Stimulated activated CD4-positive, alpha-beta T cell treated with anti-CD3 and anti-CD28 coated beads, Interleukin-4, amount 100 ng/mL, for 4 hours (primary cell): ENCODE measurements at places on chromosomes 11 and 22.

GRCh38 chr11:111107501-111107900 is 138.0 kb upstream of the POU2AF2 start:
- no peak for DNase-seq

GRCh38 chr11:75389925-75390324 is 9.4 kb upstream of the RPS3 start:
- DNase-seq = no peak

GRCh38 chr22:41481131-41481830 is 12.4 kb downstream of the ACO2 start:
- DNase-seq = no peak

- no peak for DNase-seq
These were observed 1.0 kb downstream of the LYVE1 start for GRCh38 chr11:10567446-10567845.

- DNase-seq = no peak
These were observed 116.4 kb downstream of the APOL5 start for GRCh38 chr22:35834061-35834460.

DNA sequence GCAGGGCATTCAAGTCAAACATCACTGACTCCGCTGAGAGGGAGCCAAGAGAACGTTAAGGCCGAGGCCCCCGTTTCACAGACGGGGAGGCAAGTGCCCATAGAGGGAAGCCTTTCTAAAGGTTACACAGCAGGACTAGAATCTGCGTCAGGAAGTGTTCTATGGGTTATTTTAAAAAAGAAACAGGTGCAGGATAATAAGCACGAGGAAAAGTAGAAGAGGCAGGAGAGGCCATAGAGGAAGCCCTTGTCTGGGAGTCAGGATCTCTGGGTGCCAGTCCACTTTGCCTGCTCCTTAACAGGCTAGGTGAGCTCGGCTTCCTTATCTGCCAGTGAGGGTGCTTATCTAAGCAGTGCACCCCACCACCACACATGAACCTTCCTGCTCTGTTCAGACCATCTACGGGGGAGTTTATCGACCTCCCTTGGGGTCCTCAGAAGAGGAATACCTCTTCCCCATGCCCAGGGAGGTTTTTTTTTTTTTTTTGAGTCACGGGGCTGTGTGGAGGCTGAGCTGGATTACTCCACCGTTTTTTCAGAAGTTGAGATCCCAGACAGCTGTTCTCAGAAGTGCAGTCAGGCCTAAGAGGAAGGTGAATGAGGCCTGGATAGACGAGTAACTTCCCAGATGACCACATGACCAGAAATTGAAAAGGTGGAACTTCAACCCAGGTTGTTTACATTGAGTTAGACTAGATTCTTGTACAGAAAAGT is 1.2 kb upstream of the FCHSD2 start:
- DNase-seq = no peak

- no peak for DNase-seq
These were observed 45.6 kb downstream of the TRMU start for GRCh38 chr22:46381142-46381541.

- no peak for DNase-seq
These were observed 557.9 kb upstream of the ANO5 start for GRCh38 chr11:21634956-21635355.

DNA sequence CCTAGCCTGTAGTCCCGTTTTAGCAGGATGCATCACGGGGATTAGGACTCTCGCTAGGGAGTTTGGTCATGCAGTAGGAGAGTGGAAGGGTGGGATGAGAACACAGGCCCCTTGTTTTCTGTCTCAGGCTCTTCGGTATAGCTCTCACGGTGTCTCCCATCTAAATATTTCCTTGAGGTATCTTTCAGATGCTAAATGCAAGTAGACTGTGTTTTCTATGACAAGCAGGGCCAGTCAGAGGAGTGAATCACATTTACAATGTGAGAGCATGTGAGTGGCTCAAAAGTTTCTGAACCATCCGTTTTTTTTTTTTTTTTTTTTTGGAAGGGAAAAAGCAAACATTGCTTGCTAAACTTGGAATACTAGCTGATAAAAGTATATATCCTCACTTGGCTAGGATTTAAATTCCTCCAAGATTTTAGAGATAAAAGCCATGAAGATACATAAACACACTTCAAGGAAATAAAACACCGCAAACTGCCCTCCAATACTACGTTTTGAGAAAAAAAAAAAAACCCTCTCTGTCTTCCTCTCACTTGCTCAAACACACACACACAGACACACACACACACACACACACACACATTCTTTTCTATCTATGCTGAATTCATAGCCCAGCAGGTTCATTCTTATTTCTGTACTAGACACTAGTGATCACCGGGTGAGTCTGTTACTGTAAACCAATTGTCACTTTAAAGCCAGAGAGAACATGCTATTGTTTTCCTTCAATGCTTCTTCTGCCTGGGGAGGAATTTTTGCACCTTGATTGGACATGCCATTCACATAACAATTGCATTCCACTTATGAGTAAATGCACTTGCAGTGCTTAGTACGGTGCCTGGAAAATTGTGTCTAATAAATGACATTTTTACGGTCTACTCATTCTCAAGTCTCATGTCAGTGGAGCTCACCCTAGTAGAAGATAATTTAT is 224.6 kb upstream of the CCDC90B start:
- no peak for DNase-seq

DNA sequence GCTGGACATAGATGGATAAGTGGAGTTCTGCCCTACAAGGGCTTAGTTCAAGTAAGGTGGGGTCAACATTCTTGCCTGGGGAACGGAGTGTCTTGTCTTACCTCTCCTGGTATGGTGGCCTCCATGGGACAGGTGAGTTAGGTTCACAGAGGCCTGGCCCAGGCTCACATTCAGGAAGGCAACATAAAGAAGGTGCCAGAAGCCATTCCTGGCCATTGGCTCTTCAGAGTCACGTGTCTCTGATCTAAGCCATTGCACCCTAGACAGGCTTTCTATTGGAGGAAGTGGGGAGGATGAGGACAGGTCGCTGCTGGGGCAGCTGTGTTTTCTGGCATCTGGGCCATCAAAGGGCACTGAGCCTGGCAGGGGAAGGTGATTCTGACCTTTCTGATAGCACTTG is 14.8 kb downstream of the LMO2 start:
- no peak for DNase-seq

GRCh38 chr22:30284172-30284571 is 5.1 kb downstream of the CASTOR1 start:
- DNase-seq = no peak

DNA sequence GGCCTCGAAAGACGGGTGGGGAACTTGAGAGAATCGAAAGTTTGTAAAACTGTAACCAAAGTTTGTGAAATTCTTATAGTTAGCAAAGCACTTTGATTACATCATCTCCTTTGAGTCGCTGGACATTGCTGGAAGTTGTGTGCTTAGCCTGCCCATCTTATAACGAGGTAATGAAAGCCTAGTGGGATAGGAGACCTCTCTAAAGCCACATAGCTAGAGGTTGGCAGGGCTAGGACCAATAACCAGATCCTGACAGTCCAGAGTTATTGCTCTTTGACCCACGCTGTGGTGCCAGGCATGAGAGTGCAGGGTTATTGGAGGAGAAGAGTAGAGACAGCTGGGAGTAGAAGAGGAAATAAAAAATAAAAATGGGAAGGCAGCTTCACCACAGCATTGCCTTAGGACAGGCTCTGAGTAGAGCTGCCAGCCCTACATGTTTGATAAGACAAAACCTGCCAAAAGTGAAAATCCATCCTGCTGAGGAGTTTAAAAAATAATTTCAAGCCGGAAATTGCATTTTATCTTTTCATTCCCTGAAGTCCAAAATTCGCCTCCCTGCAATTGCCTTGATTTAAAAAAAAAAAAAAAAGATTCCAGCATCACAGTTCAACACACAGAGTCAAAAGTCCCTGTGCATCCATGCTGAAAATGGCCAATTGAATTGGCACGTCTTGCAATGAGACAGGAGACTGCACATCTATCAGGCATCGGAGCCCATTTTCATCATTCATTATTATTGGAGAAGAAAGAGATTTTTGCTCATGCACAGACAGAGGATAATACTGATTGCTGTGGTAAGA is 225.5 kb upstream of the POU2AF2 start:
- no peak for DNase-seq
